Activated CD4-positive, alpha-beta T cell treated with anti-CD3 and anti-CD28 coated beads, Interleukin-2, Interleukin-6, amounts not matched to agents 100 ng/mL and 50 ng/mL, durations not matched to agents 16 hours and 8 hours (primary cell): ENCODE measurements at places on chromosomes 1 and 21.

DNA sequence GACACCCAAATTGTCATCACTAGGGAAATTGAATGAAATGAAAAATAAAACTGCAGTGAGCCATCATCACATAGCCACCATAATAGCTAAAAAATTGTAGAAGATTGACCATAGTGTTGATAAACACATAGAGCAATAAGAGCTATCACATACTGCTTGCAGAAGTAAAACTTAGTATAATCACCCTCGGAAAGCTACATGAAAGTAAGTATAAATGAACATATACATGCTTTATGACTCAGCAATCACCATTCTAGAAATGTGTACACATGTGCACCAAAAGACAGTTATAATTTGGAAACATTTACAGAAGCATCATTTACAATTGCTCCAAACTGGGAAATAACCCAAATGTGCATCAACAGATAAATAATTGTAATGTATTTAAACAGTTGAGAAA lies 153.1 kb upstream of the LRRC7 start:
- no peak for DNase-seq

DNA sequence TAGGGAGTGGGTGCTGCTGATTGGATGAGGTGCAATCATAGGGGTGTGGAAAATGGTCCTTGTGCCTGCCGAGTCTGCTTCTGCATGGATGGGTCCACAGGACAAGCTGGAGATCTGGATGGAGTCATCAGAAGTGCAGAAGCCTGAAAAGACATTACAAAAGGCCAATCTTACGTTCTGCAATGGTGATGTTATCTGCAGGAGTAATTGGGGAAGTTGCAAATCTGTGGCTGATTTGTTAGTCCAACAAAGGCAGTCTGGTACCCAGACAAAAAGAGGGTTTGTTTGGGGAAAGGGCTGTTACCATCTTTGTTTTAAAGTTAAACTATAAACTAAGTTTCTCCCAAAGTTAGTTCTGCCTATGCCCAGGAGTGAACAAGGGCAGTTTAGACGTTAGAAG lies 166.5 kb downstream of the PGBD5 start:
- no peak for DNase-seq

DNA sequence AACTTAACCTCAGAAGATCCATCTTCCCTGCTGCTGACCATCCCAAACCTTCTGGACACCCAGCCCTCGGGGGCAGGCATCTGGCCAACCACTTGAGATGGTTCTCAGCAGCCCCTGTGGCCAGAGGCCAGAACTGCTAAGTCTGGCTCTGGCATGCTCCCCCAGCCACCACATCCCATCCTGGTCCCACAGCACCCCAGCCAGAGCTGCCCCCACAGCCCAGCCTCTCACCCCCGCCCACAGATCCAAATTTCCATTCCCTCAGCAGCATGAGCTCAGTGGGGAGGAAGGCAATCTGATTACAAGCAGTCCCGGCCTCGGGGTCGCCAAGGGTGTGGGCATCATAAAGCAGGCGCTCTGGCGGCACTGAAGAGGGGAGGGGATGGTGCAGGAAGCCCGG lies 45.6 kb downstream of the GLIS1 start:
- DNase-seq: no peak

GRCh38 chr1:118954301-118954905 lies 33.7 kb downstream of the TBX15 start:
- no peak for DNase-seq
